Lower lobe of right lung (tissue), 2 donors: ENCODE measurements at places on chromosomes 2 and 18. TPM values are rescaled to one million over a fixed set of nuclear protein-coding genes. Genes with fewer than 3 reads are reported as not detected.
A peak's percentile ranks its signal among the peaks of the same experiment; 100 is the strongest.

DNA sequence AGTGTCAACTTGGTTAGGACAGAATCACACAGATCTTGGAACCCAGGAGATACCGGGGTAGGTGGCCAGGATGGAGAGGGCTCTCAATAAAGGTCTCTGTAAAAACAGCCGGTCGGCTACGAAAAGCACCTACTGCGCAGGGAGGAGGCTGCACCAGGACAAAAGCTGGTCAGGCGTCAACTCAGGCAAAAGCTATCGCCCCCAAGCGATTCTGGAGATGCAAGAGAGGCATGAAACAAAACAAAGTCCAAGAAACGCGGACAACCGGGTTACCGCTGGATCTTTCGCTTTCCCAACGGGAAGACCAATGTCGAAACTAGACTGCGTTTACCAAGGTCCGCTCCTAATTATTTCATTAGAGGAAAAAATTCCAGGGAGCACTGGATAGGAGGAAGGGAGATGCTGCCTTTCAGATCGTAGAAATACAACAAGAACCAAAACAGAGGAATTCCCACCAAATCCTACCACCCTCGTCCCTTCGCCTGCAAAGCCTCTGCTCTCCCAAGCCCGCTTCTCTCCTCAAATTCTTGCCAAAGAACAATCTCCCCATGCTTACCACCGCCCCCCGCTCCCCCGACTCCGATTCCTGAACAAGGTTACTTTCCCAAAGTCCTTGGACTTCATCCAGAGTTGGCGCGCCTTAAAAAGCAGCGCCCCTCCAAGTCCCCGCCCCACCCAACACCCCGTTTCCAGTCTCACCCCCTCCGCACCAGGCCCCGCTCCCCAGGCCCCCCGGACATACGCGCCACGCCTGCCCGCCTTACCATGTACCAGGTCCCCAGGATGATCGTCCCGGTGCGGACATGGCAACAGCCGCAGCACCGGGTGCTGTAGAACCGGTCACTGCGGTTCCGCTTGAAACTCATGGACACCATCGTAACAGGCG, 539 bp downstream of the LAPTM4A start:
- DNase-seq, result peak; percentile 52
- no peaks in the 10 kb centered on the region for H3K36me3 ChIP-seq
- H3K4me1 ChIP-seq, result peaks cover 46% of the 10 kb centered on the region
- H3K27ac ChIP-seq, result peak overlapping the region; percentile 99
- peak overlapping the region; percentile 72 for H3K4me3 ChIP-seq
- H3K27me3 ChIP-seq, result no peaks in the 10 kb centered on the region

DNA sequence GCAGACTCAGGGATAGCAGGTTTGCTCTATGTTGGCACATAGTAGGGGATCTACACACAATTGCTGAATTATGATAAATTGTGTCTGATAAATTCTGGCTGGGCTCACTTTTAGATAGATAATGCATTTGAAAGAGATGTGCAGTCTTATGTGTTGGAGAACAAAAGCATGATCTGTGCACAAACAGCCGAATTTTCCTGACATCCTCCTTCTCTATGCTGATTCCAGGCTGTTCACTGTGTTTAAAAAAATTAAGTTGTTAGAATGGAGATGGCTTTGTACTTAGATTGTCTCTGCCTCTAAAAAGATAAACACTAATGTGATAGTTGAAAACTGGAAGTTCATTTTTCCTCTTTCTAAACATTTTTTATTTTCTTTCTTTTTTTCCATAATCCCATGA, 2.1 kb downstream of the CERS6 start:
- no peaks in the 10 kb centered on the region for H3K27me3 ChIP-seq
- DNase-seq, result no peak
- H3K4me3 ChIP-seq, result peak overlapping the region; percentile 85
- H3K36me3 ChIP-seq, result no peaks in the 10 kb centered on the region

DNA sequence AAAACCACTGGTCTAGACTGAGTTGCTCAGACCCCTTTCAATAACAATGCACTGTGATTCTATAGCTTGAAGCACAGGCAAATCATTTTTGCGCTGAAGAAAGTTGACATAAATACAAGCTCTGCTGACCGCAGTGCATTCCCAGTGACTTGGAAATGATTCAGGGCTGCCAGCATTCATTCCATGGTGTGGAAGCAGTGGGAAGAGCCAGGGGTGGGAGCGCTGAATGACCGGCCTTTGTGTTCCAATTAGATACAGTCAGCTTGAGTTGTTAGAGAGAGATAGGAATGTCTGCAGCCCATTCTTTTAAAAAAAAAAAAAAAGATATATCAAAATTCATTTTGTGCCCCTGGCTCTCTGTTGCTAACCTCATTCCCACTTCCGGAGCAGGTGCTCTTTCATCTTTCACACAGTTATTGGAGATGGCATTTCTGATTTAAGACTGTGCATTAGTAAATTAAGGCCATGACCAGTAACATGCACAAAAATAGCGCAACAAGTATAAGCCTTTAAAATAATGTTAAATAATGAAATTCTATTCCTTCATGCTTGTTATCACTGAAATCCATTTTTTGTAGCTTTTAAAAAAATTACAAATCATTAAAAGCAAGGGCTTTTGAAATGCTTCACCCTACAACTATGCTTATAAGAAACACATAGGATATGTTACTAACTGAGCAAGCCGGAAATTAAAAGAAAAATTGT, 59.4 kb upstream of the CTLA4 start:
- H3K4me1 ChIP-seq, result peaks cover 38% of the 10 kb centered on the region
- no peak overlapping the region for H3K27ac ChIP-seq
- H3K27me3 ChIP-seq, result no peaks in the 10 kb centered on the region
- no peaks in the 10 kb centered on the region for H3K36me3 ChIP-seq
- no peak overlapping the region for H3K4me3 ChIP-seq

DNA sequence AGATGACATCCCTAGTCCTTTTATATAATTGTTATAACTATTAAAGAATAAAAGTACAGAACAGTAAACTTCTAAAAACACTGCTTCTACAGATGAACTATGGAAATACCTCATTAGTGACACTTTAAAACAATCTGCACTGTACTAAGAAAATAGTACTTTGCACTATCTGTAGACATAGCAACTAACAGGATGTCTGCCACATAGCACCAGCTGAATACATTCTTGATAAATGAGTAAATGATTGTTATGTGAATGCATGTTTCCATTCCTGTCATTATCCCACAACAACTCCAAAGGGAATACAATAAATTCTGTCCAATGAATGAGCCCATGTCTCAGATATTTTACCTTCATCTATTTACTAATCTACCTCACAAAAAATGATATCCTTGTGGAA, 115.3 kb upstream of the SLC35G4 start:
- H3K4me1 ChIP-seq, result no peaks in the 10 kb centered on the region
- H3K27ac ChIP-seq, result no peak overlapping the region
- no peaks in the 10 kb centered on the region for H3K27me3 ChIP-seq
- H3K36me3 ChIP-seq, result no peaks in the 10 kb centered on the region
- H3K4me3 ChIP-seq, result no peak overlapping the region

GRCh38 chr2:189056200-189057106, 82.3 kb downstream of the COL3A1 start:
- H3K4me3 ChIP-seq, result no peak overlapping the region
- no peak overlapping the region for H3K27ac ChIP-seq
- no peaks in the 10 kb centered on the region for H3K4me1 ChIP-seq
- peaks cover 11% of the 10 kb centered on the region for H3K36me3 ChIP-seq
- no peaks in the 10 kb centered on the region for H3K27me3 ChIP-seq

DNA sequence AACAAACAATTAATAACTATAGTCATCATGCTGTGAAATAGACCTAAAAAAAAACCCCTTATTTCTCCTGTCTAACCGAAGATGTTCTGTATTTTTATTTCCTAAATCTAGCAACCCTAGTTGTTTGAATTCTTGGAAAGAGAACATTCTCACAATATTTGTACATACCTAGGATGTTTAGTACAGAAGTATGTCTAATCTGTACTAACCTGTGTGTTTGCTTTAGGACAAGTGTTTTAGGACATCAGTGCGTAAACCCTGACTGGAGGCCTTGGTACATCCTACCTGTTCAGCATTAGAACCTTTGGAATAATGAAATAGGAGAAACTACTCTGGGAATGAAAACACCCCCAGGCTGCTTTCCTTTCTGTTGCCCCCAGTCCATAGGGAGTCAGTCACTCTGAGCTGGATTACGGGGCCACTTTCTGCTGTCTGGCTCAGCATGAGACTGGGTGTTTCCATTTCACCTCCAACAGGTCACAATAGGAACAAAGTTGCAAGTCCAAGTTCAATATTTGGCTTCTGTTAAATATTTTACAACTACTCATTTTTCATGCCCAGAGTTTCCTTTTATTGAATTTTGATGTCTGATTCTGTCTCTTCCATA, 114.7 kb downstream of the MTX2 start:
- no peak for DNase-seq
- no peaks in the 10 kb centered on the region for H3K36me3 ChIP-seq
- no peak overlapping the region for H3K4me3 ChIP-seq

DNA sequence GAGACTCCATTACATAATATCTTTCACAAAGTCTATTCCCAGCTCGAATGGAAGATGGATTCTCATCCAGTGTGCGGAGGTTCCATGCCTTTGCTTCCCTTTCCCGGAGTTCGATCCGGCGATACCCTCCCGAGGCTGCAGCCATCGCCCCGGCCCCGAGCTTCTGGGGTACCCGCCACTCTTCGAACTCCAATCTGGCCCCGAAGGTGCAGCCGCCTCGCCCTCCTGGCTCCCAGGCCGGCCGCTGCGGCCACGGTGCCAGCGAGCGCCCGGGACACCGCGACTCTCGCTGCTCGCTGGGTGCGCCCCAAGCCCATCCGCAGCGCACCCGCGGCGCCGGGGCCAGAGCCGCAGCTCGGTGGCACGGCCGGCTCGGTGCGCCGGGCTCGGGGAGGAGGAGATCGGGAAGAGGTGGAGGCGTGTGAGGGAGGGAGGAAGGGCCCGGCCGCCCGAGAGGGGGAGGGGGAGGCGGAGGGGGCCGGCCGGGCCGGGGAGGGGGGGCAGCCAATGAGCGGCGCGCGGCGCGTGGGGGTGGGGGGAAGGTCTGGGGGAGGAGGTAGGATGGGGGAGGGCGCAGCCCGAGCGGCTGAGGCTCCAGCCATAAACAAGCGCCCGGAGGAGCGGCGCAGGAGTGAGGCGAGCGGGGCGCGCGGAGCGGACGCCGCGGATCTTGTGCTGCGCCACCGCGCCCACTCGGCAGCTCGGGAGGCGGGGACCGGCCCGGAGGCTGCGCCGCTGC, at the start of gene CRIM1:
CRIM1 (plus strand) TSS at position 628 of the 739 bp plus-strand sequence. CDS start 515 bp downstream, outside the sequence.
- H3K4me1 ChIP-seq, result peaks cover 47% of the 10 kb centered on the region
- H3K4me3 ChIP-seq, result peak within 1 kb of the TSS; percentile 86
- H3K36me3 ChIP-seq, result no peaks in the 10 kb centered on the region
- DNase-seq, result peak; percentile 91
- H3K27ac ChIP-seq, result peak within 1 kb of the TSS; percentile 76
- H3K27me3 ChIP-seq, result no peaks in the 10 kb centered on the region

DNA sequence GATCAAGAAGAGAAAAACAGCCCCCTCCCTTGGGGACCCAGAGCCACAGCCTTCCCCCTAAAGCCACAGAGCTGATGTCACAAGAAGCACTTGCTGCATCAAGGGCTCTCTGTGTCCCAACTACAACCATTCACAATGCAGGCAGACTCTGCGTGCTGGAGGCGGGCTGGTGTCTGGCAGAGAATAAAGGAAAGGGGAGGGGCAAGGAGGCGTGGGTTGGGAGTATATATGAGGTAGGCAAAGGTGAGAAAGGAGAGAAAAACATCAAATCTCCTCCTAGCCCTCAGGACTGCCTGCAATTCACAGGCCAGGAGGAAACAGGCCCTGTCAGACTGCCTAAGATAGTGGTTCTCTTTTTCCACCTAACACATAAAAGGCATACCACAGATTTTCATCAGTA, 48.8 kb upstream of the IHH start:
- peak; percentile 67 for DNase-seq
- H3K27me3 ChIP-seq, result no peaks in the 10 kb centered on the region
- H3K4me3 ChIP-seq, result no peak overlapping the region
- no peaks in the 10 kb centered on the region for H3K36me3 ChIP-seq
- H3K27ac ChIP-seq, result peak overlapping the region; percentile 12

GRCh38 chr2:106111882-106112571, 82.1 kb downstream of the UXS1 start:
- no peaks in the 10 kb centered on the region for H3K27me3 ChIP-seq
- DNase-seq, result no peak
- H3K36me3 ChIP-seq, result peaks cover 48% of the 10 kb centered on the region
- no peak overlapping the region for H3K27ac ChIP-seq
- no peak overlapping the region for H3K4me3 ChIP-seq
- H3K4me1 ChIP-seq, result peaks cover 19% of the 10 kb centered on the region

- H3K4me3 ChIP-seq, result no peak overlapping the region
- no peak for DNase-seq
- no peak overlapping the region for H3K27ac ChIP-seq
Observed at GRCh38 chr2:227661827-227662226, 4.8 kb upstream of the SCYGR5 start.

GRCh38 chr2:25373269-25373981, 31.7 kb upstream of the DNMT3A start:
- H3K4me3 ChIP-seq, result no peak overlapping the region
- H3K4me1 ChIP-seq, result peaks cover 21% of the 10 kb centered on the region
- H3K36me3 ChIP-seq, result no peaks in the 10 kb centered on the region

DNA sequence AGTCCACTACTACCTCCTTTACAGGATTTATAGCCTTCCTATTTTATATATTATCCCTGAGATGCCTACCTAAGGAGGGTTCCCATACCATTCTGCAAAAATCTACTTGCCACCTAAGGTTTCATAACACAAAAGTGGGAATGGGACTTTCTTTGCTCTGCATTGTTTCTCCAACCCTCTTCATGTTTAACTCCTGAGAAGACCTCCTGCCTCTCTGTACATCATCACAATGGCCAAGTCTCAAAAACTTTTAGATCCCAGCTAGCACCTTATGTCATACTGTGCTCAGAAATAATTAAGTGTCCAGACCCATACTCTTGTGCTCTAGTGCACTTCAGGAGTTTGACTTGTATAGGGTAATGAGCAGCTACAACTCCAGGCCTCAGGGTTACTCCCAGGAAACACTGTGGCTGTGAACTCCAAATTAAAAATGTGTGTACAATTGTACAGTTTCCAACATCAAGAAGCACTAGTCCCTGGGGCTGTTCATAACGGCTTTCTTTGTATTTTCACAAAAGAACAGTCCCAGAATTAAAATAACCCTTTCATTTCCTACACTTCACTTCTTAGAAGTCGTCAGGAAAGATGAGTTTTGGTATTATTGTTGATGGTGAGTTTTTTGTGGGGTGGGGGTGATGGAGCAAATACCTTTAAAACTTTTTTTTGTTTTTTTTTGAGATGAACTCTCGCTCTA, 39.4 kb downstream of the METAP1D start:
- H3K27me3 ChIP-seq, result no peaks in the 10 kb centered on the region
- DNase-seq, result no peak
- no peak overlapping the region for H3K27ac ChIP-seq
- no peaks in the 10 kb centered on the region for H3K4me1 ChIP-seq
- H3K36me3 ChIP-seq, result no peaks in the 10 kb centered on the region

Gene DCDC2C
- total RNA-seq, result not detected

Gene ACYP2
- 15.3 TPM for total RNA-seq

Gene FBLN7
- total RNA-seq, result 2.0 TPM

Gene ALPP
- total RNA-seq, result 6.0 TPM
